ENCODE measurements at places on chromosomes 4 and X.

DNA sequence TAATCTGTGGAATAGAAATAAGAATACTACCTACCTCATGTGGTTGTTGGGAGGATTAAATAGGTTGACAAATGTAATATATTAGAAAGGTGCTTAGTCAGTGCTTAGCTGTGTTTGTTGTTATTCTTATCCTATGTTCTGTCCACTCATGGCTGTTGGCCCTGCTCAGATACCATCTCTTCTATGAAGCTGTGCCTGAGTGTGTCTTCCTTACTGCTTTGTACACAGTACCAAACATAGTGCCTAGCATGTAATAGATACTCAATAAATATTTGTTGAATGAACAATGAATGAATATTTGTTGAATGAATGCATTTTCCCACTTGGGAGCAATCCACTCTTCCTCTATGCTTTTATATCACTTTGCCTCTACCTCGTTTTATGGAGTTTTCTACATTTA, 57.2 kb downstream of the NHS start:
- DNase-seq = no peak

- DNase-seq = no peak
Observed at GRCh38 chr4:128527946-128528576, 240.4 kb upstream of the PGRMC2 start.

- DNase-seq = no peak
Observed at GRCh38 chrX:78708262-78708661, 39.3 kb upstream of the LPAR4 start.

- no peak for DNase-seq
Observed at GRCh38 chrX:27995611-27996010, 14.4 kb upstream of the DCAF8L1 start.

- DNase-seq = no peak
Observed at GRCh38 chrX:135713795-135714194, 356 bp downstream of the CT45A1 start.

All from GM12891 (cell line).